Stimulated activated CD4-positive, alpha-beta T cell treated with anti-CD3 and anti-CD28 coated beads, Interleukin-2, amount 100 ng/mL, for 24 hours (primary cell): ENCODE measurements at places on chromosomes 1 and 21.

DNA sequence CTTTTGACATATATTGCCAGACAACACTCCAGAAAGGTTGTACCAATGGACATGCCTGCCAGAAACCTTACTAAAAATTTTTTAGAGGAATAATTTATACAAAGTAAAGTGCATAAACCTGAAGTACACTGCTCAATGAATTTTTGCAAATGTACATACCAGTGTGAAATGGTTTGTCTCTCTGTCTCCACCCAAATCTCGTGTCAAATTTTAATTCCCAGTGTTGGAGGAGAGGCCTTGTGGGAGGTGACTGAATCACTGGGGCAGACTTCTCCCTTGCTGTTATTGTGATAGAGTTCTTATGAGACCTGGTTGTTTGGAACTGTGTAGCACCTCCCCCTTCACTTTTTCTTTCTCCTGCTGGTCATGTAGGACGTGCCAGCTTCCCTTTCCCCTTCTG lies 168.8 kb downstream of the RWDD3 start:
- no peak for DNase-seq

DNA sequence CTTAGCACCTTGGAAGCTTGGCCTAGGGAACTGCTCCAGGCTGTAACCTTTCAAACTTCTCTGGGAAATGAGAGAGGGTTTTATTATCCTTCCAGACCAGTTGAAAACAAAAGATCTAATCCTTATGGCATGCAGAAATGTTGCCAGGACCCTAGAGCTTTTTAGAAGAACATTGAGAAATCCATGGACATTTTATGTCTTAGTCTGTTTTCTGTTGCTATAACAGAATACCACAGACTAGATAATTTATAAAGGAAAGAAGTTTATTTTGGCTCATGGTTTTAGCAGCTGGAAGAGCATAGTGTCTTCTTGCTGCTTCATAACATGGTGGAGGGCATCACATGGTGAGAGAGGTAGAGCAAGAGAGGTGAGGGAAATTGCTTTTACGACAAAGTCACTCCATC lies 25.8 kb downstream of the OSBPL9 start:
- no peak for DNase-seq

- DNase-seq = no peak
These were observed 1.5 kb upstream of the TMEM200B start for GRCh38 chr1:29125237-29125641.

GRCh38 chr1:109619576-109620400 lies at the start of the genes AMPD2 and GNAT2:
AMPD2 (plus strand) TSS chr1:109619837; CDS start chr1:109621176, 1,339 bp downstream.
GNAT2 (minus strand) TSS chr1:109619616; CDS start chr1:109612870, 6,746 bp downstream.
- peak; percentile 77 for DNase-seq

- no peak for DNase-seq
These were observed 8.0 kb downstream of the USP48 start for GRCh38 chr1:21774835-21775549.

GRCh38 chr21:44871576-44872269 lies 1.8 kb downstream of the PTTG1IP start:
- DNase-seq = no peak

DNA sequence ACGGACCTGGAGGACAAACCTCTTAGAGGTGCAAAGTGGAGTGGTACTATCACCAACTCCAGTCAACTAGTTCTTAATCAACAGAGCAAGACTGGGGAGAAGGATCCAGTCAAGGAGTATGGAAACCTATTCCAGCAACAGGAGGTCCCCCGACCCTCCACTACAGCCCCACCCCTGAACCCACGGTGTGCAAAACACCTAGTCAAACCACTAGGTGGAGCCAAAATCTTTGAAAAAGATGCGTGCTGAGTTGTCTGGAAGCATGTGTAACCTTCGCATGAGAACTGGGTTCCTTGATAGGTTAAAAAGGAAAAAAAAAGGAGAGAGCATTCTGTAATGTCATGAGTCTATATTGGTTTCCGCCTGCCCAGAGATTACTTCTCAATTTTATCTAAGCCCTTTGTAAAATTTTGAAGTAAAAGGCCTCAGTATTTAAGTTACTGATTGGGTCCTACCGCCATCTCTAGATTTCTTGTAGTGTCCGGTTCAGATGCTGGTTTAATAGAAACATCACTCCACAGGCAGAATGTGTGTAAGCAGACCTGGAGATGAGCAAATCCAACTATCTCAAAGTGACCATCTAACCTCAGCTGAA lies 81.9 kb upstream of the HAO2 start:
- peak; percentile 17 for DNase-seq

GRCh38 chr21:25369524-25370300 lies 237.6 kb downstream of the MRPL39 start:
- no peak for DNase-seq
